Activated T-cell treated with anti-CD3 and anti-CD28 coated beads, Interleukin-2, amount 50 U/mL, for 72 hours (primary cell): ENCODE measurements at places on chromosomes 16 and 17.
A peak's percentile ranks its signal among the peaks of the same experiment; 100 is the strongest.

- DNase-seq = no peak
Measured at GRCh38 chr17:80795090-80795580, 196.5 kb upstream of the CHMP6 start.

DNA sequence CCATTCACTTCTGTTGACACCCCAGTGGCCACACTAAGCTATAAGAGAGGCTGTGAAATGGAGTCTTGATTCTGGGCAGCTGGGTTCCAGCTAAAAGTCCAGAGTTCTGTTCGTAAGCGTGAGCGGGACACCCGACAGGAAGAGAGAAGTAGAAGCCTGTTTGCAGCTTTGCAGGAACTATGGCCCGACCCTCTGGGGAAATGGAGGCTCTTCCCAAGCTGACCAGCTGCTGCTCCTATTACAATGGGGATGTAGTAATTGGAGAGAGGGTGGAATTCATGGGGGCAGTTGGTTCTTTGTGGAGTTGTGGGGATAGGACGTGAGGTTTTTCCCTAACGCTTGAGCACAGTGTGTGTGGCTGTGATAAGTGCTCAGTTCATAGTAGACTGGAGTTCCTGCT, 28.4 kb downstream of the UBALD1 start:
- DNase-seq = no peak

GRCh38 chr16:87563714-87564523, 38.4 kb upstream of the JPH3 start:
- no peak for DNase-seq

DNA sequence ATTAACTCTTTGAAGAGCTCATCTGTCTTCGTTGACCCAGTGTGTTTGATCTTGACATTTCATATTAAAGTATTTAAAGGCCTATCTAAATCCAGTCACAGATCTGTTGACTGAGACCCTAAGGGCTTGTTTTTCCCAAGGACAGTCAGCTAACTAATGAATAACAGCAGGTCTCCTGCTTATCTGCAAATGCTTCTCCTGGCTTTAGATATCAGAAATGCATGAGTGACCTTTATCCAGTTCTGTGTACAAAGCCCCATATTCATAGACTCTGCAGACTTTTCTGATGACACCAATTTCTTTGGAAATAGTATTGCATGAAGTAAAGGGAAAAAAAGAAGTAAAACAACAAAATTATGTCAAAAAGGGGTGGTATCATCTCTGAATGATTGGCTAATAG, 70.3 kb downstream of the YPEL2 start:
- no peak for DNase-seq

DNA sequence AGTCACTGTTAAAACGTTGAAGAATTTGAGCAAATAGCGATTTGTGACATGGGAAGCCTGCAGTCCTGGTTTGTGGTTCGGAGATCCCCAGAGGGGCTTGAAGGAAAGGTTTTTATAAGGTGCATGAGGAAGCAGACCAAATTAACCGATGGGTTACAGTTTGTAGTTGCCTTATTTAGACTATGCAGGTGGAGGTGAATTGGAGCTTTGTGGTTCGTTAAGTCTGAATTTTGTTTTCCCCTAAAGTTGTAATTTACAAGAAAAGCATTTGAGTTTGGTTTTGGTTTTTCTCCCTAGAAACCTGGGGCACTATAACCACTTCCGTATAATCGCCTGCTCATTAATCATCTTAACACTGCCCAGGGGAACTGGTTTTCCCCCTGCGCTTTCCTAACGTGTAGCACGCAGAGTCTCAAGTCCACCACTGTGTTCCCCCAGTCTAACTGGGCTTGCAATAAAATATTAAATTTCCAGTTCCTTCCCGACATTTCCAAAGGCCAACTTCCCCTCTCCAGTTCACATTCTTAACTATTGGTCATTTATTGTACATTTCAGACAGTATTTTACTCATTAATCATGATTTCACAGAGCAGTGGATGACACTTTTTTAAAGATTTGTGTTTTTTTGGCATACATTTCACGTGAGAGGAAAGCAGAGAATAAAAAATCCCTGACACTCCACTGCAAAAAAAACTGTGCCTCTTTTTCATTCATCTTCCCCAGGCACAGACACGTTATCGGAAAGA, 932 bp downstream of the ZNF267 start:
- peak; percentile 57 for DNase-seq

GRCh38 chr16:66751303-66751991, at the start of gene DYNC1LI2:
DYNC1LI2 (minus strand) TSS chr16:66751609; CDS start chr16:66751591, 18 bp downstream.
- DNase-seq = peak; percentile 92

GRCh38 chr17:63701868-63702720, 2.2 kb upstream of the LIMD2 start:
- DNase-seq = peak; percentile 81

DNA sequence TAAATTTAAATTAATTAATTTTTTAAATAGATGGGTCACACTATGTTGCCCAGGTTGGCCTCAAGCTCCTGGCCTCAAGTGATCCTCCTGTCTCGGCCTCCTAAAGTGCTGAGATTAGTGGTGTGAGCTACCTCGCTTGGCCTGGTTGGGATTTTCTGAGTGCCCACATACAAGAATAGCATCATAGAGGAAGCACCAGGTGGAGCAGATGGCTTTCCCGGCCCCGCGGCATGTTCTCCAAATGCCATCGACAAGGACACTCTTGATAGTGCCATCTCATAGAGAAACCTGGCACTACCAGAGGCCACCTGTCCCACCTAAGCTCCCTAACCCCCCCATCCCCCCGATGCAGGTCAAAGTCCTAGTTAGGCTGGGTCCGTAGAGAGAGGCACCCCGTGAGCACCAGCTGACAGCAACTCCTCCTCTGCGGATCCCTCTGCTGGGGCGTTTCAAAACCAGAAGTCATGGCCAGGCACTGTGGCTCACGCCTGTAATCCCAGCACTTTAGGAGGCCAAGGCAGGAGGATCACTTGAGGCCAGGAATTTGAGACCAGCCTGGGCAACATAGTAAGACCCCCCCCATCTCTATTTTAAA, 65.9 kb downstream of the DNAH3 start:
- DNase-seq = no peak

- no peak for DNase-seq
Measured at GRCh38 chr16:28324235-28324886, 32.0 kb downstream of the SBK1 start.

- no peak for DNase-seq
Measured at GRCh38 chr17:45573924-45574770, 83.6 kb upstream of the PLEKHM1 start.

GRCh38 chr17:55436224-55437158, 14.9 kb upstream of the MMD start:
- DNase-seq = no peak

DNA sequence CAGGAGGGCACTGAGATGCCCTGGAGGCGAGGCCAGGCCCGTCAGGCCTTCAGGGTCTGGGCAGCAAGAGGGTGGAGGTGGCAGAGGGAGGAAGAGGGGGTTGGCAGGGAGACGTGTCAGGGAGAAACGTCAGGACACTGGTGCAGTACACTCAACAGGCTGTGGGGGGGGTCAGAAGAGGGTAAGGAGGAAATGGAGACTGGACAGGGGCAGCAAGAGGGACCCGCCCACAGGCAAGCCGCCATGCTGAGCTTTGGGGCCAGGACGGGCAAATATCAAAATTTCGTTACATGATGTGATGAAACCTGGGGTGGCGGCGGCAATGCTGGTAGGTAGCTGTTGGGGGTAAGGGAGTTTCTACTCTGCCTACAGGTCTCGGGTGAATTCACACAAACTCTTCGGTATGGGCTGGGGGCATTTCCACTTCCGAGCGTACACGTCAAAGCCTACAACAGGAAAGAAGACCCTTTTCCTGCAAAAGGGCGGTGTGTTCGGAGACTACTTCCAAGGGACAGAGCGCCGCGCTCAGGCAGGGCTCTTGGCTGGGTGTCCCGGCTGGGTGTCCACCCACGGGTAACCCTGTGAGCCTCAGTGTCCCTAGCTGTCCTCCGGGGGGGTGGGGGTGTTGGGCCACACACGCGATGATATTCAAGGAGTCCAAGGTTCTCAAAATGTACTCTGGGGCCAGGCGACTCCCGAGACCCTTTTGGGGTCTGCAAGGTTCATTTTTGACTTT, 43.3 kb upstream of the ATP2A3 start:
- no peak for DNase-seq

- DNase-seq = no peak
Measured at GRCh38 chr16:22727285-22728166, 86.4 kb upstream of the HS3ST2 start.

- DNase-seq = no peak
Measured at GRCh38 chr16:71923941-71924690, 28.8 kb downstream of the IST1 start.

GRCh38 chr17:79850571-79851460, 11.6 kb upstream of the CBX4 start:
- DNase-seq = no peak

GRCh38 chr17:29572691-29573557, 4.4 kb downstream of the TP53I13 start:
- DNase-seq = peak; percentile 70

DNA sequence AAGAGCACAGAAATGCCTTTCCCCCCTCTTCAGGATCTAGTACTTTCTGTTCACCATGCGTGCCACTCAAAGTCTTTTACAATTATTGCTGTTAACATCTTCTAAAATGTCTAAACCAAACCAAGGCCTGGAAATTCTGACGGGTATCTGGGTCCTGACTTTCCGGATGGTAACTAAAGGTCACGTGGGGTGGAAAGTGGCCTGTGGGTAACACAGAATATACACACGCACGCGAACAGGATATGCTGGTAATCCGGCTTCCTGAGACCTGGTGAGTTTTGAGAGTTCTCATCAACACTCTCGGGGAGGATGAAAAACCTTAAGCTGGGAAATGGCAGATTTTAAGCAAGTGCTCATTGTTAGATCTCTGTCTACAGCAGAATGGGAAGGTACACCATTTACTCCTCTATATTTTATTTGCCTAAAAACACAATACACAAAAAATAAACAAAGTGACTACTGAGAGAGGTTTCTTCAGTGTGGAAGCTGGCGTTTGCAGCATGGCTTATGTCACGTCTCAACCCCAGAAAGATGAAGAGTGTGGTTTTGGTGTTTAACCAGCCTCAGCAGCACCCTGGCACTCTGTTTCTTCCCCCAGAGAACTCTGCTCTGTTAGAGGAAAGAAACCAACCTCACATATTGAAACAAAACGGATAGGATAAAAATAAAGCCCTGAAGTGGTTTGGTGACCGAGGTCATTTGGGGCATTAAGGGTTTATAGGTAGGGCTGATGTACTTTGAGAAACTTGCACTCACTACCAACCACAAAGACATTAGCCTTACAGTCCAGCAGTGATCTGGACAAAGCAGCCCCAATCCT, 37.3 kb downstream of the SMG6 start:
- DNase-seq = peak; percentile 91

DNA sequence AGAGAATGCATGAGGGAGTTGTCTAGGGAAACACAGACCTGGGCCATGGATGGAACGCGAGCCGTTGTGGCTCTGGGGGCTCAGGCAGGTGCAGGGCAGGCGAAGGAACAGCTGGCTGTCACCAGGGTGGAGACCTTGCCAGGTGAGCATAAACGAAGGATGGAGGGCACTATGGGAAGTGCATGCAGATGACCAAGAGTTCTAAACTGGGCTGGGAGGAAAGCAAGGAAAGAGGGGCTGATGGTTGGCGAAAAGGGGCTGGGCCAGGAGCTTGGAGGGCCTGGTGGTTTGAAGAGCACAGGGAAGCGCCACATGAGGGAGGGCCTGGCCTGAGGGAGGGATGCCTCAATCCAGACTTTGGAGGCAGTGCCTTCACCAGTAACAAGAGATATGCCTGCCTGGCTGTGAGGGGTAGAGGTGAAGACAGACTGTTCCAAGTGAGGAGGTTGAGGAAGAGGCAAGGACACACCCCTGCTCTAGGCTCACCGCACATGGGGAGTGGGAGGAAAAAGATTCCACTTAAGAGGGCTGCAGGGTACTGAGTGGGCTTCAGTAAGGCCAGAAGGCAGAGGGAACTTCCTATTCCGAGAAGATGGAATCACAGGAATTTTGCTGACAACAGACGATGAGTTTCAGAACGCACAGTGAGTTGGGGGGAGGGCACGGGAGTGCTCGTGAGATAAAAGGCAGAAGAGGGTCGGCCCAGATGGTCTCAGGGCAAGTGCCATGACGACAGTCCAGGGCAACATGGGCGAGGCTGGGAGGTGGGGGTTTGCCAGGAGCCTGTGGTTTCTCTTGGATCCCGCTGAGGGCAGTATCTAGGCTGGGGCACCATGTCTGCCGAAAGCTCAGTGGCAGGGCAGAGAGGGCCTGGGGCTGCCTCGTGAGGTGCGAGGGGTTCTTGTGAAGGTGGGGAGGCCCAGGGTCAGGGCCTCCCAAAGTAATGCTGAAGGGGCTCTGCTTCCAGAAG, 20.6 kb downstream of the B9D1 start:
- DNase-seq = no peak

GRCh38 chr17:41340494-41340893, 10.1 kb downstream of the KRT33A start:
- no peak for DNase-seq

- no peak for DNase-seq
Measured at GRCh38 chr16:86371083-86371803, 139.1 kb upstream of the FOXF1 start.

DNA sequence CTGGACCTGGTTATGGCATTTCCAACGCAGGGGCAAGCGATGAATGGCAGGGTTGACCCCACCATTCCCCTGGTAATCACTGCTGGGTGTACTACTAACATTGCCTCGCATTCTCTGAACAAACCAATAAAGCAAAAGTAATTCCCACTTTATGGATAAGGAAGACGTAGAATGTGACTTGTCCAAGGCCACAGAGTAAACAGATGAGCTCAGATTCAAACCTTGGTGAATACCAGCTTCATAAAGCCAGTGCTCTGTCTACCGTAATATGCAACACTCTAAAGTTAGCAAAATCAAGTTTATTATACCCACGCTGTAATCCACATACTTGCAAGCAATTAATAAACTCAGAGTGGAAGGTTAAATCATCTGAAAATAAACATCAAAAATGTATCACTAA, 59.6 kb downstream of the ANKFY1 start:
- no peak for DNase-seq

GRCh38 chr16:24571096-24571495, 31.7 kb downstream of the RBBP6 start:
- DNase-seq = no peak

- no peak for DNase-seq
Measured at GRCh38 chr16:78704416-78704815, 605.0 kb downstream of the WWOX start.

GRCh38 chr17:13104576-13104975, 86.7 kb upstream of the ELAC2 start:
- DNase-seq = no peak
